ENCODE measurements at places on chromosomes 5 and 9. TPM values are rescaled to one million over a fixed set of nuclear protein-coding genes. Genes with fewer than 3 reads are reported as not detected.

Gene C9orf50
- not detected for total RNA-seq

DNA sequence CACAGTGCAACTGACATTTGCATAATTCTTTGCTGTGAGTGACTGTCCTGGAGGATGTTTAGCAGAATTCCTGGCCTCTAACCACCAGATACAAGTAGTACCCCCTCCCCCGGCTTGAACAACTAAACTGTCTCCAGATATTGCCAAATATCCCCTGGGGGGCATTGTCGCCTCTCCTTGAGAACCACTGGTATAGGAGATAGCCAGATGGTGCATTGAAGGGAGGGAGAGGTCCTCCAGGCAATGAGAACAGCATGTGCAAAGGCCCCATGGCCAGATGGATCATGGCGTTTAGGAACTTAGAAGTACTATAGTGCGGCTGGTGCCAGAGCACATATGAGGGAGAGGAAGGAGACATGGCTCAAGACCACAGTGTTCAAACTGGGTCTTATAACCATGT lies 18.9 kb upstream of the ORM1 start:
- H3K27ac ChIP-seq: no peak overlapping the region
- no peaks in the 10 kb centered on the region for H3K36me3 ChIP-seq
- H3K4me3 ChIP-seq: no peak overlapping the region
- DNase-seq: no peak
- H3K4me1 ChIP-seq: no peaks in the 10 kb centered on the region

DNA sequence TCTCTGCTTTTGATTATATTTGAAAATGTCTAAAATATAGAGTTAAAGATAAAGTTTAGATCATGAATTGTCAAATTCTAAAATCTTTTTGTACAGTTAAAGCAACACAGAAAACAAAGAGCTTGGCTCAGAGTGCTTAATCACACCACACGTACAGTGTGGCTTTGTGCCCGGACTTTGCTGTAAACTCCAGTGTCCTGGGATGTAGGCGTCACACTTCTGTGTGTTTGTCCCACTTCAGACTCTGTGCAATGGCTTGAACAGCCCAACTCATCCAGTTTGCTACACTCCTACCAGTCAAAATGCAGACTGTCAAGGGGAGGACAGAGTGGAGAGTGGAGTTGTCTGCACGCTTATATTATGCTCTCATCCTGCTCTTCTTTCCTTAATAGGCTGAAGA lies 45.3 kb downstream of the SMARCA2 start:
- no peak for DNase-seq
- H3K27me3 ChIP-seq: no peaks in the 10 kb centered on the region
- H3K36me3 ChIP-seq: peaks cover 7% of the 10 kb centered on the region
- H3K27ac ChIP-seq: no peak overlapping the region
- no peaks in the 10 kb centered on the region for H3K4me1 ChIP-seq
- no peak overlapping the region for H3K4me3 ChIP-seq

GRCh38 chr5:141041427-141041785 lies 9.8 kb upstream of the PCDHB1 start:
- no peak for DNase-seq
- H3K27me3 ChIP-seq: no peaks in the 10 kb centered on the region
- H3K27ac ChIP-seq: no peak overlapping the region
- no peak overlapping the region for H3K4me3 ChIP-seq
- no peaks in the 10 kb centered on the region for H3K4me1 ChIP-seq

DNA sequence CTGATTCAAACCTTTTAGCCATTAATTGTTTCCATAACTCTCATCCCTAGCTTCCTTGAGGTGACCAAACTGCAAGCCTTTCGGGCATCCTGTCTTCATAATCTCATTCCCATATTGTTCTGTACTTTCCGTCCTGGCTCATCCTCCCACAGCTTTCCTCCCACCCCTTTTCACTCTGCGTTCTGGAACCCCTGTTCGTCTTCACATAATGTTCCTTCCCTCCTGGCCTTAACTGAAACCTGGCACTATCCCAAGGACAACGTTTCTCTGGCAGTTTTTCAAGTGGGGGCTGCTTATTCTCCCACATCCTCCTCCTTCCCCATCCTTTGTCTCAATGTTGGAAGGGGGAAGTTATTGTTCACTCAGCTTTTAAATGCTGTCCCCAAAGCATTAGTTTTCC lies 1.5 kb downstream of the ZNF189 start:
- no peaks in the 10 kb centered on the region for H3K27me3 ChIP-seq
- peaks cover 13% of the 10 kb centered on the region for H3K36me3 ChIP-seq
- no peak for DNase-seq
- H3K27ac ChIP-seq: no peak overlapping the region
- no peak overlapping the region for H3K4me3 ChIP-seq

Gene GPR107
- total RNA-seq: 51.5 TPM

Gene GCNT4
- total RNA-seq: 1.3 TPM

DNA sequence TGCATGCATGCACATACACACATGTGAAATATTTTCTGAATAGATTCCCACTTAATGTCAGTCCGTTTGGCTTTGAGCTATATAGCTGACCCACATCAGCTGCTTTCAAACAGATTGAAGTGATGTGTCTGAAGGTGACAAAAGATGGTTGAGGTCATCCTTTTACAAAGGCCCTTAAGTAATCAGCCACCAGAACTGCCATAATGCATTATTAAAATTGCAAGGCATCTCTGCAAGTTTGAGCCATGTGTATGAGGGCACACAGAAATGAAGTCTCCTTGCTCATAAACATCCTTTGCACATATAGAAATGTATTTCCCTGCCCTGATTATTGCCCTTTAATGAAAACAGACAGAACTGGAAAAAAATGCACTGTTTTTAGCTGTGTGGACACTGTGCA lies 1043.0 kb upstream of the C9orf72 start:
- DNase-seq: no peak
- no peaks in the 10 kb centered on the region for H3K27me3 ChIP-seq
- no peaks in the 10 kb centered on the region for H3K4me1 ChIP-seq
- H3K27ac ChIP-seq: no peak overlapping the region
- H3K36me3 ChIP-seq: no peaks in the 10 kb centered on the region
- H3K4me3 ChIP-seq: no peak overlapping the region

Gene CYLC2
- not detected for total RNA-seq

DNA sequence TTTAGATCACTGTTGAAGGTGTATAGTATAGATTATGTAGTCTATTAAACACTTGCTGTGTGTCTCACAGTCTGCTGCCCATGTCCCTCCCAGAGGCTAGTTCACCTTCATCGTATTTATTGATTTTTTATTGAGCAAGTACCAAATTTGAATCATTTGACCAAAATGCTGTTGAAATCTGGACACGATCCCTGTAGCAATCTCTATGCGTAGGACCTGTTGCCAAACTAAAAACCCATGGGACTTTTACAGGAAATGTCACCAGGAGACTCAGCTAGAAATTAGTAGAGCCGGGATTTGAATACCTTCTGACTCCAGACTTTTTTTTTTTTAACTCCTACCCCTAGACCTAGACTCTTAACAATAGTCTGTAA lies 17.5 kb downstream of the SLC31A1 start:
- H3K36me3 ChIP-seq: no peaks in the 10 kb centered on the region
- no peak overlapping the region for H3K27ac ChIP-seq
- DNase-seq: no peak
- no peak overlapping the region for H3K4me3 ChIP-seq

Gene AP3S1
- 32.0 TPM for total RNA-seq

- H3K4me1 ChIP-seq: peaks cover 22% of the 10 kb centered on the region
- peak; percentile 40 for DNase-seq
- H3K27ac ChIP-seq: peak overlapping the region; percentile 61
- no peaks in the 10 kb centered on the region for H3K36me3 ChIP-seq
Observed at GRCh38 chr5:139178935-139179334, 19.2 kb downstream of the SIL1 start.

Gene CDO1
- total RNA-seq: 29.8 TPM

DNA sequence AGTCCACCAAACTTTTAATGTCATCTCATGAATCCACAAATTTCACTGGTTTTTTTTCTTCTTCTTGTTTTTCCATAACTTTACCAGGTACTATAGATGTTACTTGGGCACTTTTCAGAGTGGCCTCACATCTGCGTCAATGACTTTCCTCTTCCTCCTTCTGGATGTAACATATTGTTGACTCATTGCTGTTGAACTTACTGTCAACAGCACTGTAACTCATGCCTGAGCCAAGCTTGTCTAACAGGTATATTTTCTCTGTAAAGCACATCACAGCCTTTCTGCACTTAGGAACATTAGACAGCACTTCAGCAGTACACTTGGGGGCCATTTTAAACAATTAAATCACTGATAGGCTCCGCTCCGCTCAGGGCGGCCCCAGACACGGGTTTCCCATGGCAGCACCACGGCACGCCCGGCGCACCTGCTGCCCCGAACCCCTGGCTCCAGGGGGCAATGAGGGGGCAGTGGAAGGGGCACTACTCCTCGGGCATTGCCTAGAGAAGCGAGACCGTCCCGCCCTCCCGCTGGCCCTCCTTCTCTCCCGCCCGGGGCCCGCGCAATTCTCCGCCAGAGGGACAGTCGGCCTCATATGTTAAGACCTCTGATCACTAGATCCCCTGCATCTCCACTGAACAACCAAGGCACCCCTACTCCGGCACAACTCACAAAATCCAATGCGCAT lies 41.9 kb upstream of the SPATA31C2 start:
- H3K27me3 ChIP-seq: no peaks in the 10 kb centered on the region
- DNase-seq: peak; percentile 10
- H3K4me1 ChIP-seq: no peaks in the 10 kb centered on the region
- no peaks in the 10 kb centered on the region for H3K36me3 ChIP-seq
- no peak overlapping the region for H3K27ac ChIP-seq
- no peak overlapping the region for H3K4me3 ChIP-seq

GRCh38 chr5:147359581-147359980 lies 124.8 kb downstream of the STK32A start:
- no peak overlapping the region for H3K4me3 ChIP-seq
- no peak overlapping the region for H3K27ac ChIP-seq
- H3K36me3 ChIP-seq: no peaks in the 10 kb centered on the region

- DNase-seq: peak; percentile 33
- no peaks in the 10 kb centered on the region for H3K36me3 ChIP-seq
- no peak overlapping the region for H3K27ac ChIP-seq
- no peaks in the 10 kb centered on the region for H3K4me1 ChIP-seq
- no peak overlapping the region for H3K4me3 ChIP-seq
Observed at GRCh38 chr5:14946815-14947620, 75.4 kb upstream of the ANKH start.

- peak; percentile 7 for DNase-seq
- no peak overlapping the region for H3K27ac ChIP-seq
- H3K4me3 ChIP-seq: no peak overlapping the region
- H3K36me3 ChIP-seq: no peaks in the 10 kb centered on the region
- no peaks in the 10 kb centered on the region for H3K27me3 ChIP-seq
Observed at GRCh38 chr5:15105799-15106393, 234.3 kb upstream of the ANKH start.

GRCh38 chr9:110125207-110125751 lies 82.7 kb downstream of the C9orf152 start:
- DNase-seq: peak; percentile 15
- peak overlapping the region; percentile 65 for H3K27ac ChIP-seq
- H3K4me1 ChIP-seq: no peaks in the 10 kb centered on the region
- H3K36me3 ChIP-seq: no peaks in the 10 kb centered on the region
- no peaks in the 10 kb centered on the region for H3K27me3 ChIP-seq
- no peak overlapping the region for H3K4me3 ChIP-seq

GRCh38 chr9:89304834-89305188 lies 6.2 kb upstream of the CKS2 start:
- H3K27ac ChIP-seq: no peak overlapping the region
- no peak for DNase-seq
- no peaks in the 10 kb centered on the region for H3K4me1 ChIP-seq
- H3K27me3 ChIP-seq: no peaks in the 10 kb centered on the region
- no peaks in the 10 kb centered on the region for H3K36me3 ChIP-seq

- H3K27me3 ChIP-seq: no peaks in the 10 kb centered on the region
- H3K4me1 ChIP-seq: no peaks in the 10 kb centered on the region
- peak overlapping the region; percentile 79 for H3K4me3 ChIP-seq
- peak overlapping the region; percentile 95 for H3K27ac ChIP-seq
Observed at GRCh38 chr5:75510836-75511434, 494 bp downstream of the CERT1 start.

GRCh38 chr5:170333161-170333910 lies 35.8 kb upstream of the LCP2 start:
- H3K27me3 ChIP-seq: no peaks in the 10 kb centered on the region
- DNase-seq: no peak
- H3K4me3 ChIP-seq: no peak overlapping the region

DNA sequence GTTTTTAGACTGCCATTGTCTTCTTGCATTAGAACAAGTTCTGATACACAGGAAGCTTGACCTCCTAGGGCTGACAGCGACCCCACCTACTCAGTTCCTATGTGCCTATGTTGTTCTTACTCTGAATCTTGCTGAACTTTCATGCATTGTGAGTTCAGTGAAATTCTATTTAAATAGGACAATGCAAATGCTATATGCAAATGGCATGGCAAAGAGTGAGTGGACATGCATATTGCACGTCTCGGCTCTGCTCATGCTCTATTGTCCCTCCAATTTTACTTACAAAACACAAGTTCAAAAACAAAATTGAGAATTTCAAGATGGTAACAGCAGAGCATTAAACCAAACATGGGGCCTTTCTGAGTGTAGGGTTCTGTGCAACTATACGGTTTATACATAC lies 5.3 kb upstream of the DCP2 start:
- no peaks in the 10 kb centered on the region for H3K36me3 ChIP-seq
- no peak overlapping the region for H3K27ac ChIP-seq
- no peaks in the 10 kb centered on the region for H3K27me3 ChIP-seq
- no peaks in the 10 kb centered on the region for H3K4me1 ChIP-seq

DNA sequence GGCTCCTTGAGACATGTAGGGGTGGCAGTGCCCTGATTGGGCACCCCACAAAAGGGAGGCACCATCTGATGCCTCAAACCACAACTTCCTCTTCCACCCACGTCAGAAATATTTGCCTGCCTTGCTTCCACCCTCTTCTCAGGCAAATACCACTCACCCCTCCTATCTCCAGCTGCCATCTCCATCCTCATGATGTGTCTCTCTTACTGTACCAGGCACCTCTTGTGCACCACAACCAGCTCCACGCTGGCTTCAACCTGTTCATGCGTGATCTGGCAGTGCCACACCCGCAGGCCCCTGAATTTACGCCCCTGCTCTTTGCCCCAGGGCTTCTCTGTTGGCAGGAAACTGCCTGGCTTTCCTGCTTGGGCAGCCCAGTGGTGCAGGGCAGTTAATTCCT lies 87.8 kb upstream of the HSPA9 start:
- no peaks in the 10 kb centered on the region for H3K4me1 ChIP-seq
- no peak overlapping the region for H3K27ac ChIP-seq
- no peak overlapping the region for H3K4me3 ChIP-seq
- no peaks in the 10 kb centered on the region for H3K27me3 ChIP-seq

Gene LAMC3
- total RNA-seq: 0.55 TPM

Gene DMRT3
- total RNA-seq: not detected

GRCh38 chr5:5421149-5421960 lies 1.1 kb upstream of the ICE1 start:
- H3K27me3 ChIP-seq: no peaks in the 10 kb centered on the region
- H3K27ac ChIP-seq: peak overlapping the region; percentile 96
- H3K4me3 ChIP-seq: peak overlapping the region; percentile 98
- no peaks in the 10 kb centered on the region for H3K36me3 ChIP-seq

- no peak overlapping the region for H3K4me3 ChIP-seq
- no peak overlapping the region for H3K27ac ChIP-seq
- H3K4me1 ChIP-seq: no peaks in the 10 kb centered on the region
Observed at GRCh38 chr9:100129772-100130171, 30.7 kb downstream of the INVS start.

Gene KCNV2
- total RNA-seq: not detected

Data from prostate gland (tissue), 2 donors.